Activated T-helper 2 cell treated with anti-CD3 and anti-CD28 coated beads, Interferon-gamma antibody, Interleukin-2, Interleukin-4, amounts not matched to agents 10 μg/mL and 5 μg/mL and 100 μg/mL, durations not matched to agents 14 hours and 24 hours and 36 hours (primary cell): ENCODE measurements at places on chromosomes 7 and 10. TPM values are rescaled to one million over a fixed set of nuclear protein-coding genes. Genes with fewer than 3 reads are reported as not detected.

- no peak overlapping the region for H3K4me3 ChIP-seq
- no peak for DNase-seq
- H3K27me3 ChIP-seq = no peaks in the 10 kb centered on the region
- no peak overlapping the region for H3K27ac ChIP-seq
Observed at GRCh38 chr10:72126184-72126871, 38.0 kb upstream of the SPOCK2 start.

DNA sequence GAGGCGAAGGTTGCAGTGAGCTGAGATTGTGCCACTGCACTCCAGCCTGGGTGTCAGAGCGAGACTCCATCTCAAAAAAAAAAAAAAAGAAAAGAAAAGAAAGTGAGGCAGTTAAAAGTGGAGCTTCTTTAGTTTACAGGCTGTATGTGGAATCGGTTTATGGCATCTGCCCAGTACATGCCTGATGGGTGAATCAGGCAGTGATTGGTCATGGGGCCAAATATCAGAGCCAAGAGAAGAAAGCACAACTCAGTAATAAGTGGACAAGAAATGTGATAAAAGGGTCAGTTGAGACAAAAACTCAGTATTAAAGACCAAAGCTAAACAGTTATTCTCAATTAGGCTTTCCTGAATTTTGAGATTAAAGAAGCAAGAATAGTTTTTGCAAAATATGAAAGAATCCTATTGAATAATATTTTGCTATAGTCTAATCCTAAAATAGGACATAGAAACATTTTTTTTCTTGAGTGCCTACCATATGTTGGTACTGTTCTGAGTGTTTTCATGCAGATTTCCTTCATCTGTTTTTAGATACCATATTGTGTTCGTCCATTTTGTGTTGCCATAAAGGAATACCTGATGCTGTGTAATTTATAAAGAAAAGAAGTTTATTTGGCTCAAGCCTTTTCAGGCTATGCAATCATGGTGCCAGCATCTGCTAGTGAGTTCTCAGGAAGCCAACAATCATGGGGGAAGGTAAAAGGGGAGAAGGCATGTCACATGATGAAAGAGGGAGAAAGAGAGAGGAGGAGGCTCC, 14.4 kb downstream of the CDC14C start:
- H3K36me3 ChIP-seq = no peaks in the 10 kb centered on the region
- H3K4me1 ChIP-seq = no peaks in the 10 kb centered on the region
- no peak overlapping the region for H3K4me3 ChIP-seq
- no peak overlapping the region for H3K27ac ChIP-seq

- H3K36me3 ChIP-seq = no peaks in the 10 kb centered on the region
- no peaks in the 10 kb centered on the region for H3K27me3 ChIP-seq
- DNase-seq = no peak
- H3K4me1 ChIP-seq = no peaks in the 10 kb centered on the region
- no peak overlapping the region for H3K4me3 ChIP-seq
Observed at GRCh38 chr7:118039963-118040489, 143.9 kb upstream of the LSM8 start.

DNA sequence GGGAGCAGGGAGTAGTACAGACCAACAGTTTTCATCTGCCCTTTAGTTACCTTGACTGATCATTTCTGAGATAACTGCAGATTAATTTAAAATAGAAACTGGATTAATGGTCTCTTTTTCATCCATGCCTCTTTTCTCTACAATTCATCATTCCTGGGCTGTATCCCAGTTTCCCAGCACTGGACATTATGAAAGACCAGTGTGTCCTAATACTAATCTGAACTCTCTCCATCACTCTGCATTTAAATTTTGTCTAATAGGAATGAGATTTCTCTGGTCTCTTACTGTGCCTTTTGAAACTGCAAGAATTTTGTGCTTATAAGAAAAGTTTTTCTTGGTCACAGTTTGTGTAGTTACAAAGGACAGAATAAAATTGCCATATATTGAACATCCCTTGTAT, 12.7 kb downstream of the PLEKHA8 start:
- H3K27ac ChIP-seq = no peak overlapping the region
- H3K27me3 ChIP-seq = no peaks in the 10 kb centered on the region
- H3K4me3 ChIP-seq = no peak overlapping the region
- H3K4me1 ChIP-seq = peaks cover 10% of the 10 kb centered on the region

DNA sequence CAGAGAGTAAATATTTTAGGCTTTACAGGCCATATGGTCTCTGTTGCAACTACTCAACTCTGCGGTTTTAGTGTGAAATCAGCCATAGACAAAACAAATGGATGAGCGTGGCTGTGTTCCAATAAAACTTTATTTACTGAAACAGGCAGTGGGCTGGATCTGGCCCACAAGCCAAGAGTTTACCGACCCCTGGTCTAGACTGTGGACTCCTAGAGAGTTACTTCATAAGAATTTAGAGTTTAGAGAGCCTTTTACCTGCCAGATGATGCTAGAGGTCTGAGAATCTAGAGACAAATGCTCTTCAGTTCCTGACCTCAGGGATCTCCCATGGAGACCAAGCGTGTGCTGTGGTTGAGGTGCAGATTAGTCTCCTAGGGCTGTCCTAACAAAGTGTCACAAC, 174.8 kb downstream of the PTEN start:
- no peak overlapping the region for H3K4me3 ChIP-seq
- H3K27ac ChIP-seq = no peak overlapping the region
- peaks cover 4% of the 10 kb centered on the region for H3K27me3 ChIP-seq

DNA sequence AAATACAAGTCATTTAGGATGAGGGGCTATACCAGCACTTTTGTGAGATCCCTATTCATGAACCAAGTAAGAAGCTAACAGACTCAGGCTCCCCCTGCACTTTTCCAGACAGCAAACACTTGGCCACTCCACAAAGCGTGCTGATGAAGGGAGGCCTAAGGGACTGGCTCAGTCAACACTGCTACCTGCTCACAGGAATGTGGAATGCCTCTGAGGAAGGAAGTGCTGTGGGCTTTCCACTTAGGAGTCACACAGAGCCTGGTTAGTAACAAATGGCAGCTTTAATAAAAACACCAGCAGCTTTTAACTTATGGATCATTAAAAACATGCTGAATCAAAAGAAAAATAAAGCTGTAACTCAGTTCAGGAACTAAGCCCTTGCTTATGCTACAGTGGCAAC, 15.0 kb downstream of the UROS start:
- H3K4me1 ChIP-seq = no peaks in the 10 kb centered on the region
- H3K4me3 ChIP-seq = no peak overlapping the region
- H3K27ac ChIP-seq = no peak overlapping the region
- DNase-seq = no peak
- H3K36me3 ChIP-seq = peaks cover 30% of the 10 kb centered on the region

GRCh38 chr10:70655316-70655715, 17.0 kb upstream of the ADAMTS14 start:
- no peak overlapping the region for H3K27ac ChIP-seq
- peaks cover 11% of the 10 kb centered on the region for H3K27me3 ChIP-seq
- H3K4me1 ChIP-seq = peaks cover 21% of the 10 kb centered on the region
- no peaks in the 10 kb centered on the region for H3K36me3 ChIP-seq
- DNase-seq = no peak

- DNase-seq = no peak
- H3K4me1 ChIP-seq = no peaks in the 10 kb centered on the region
- no peak overlapping the region for H3K4me3 ChIP-seq
Observed at GRCh38 chr7:147829016-147829415, 761.5 kb upstream of the C7orf33 start.

DNA sequence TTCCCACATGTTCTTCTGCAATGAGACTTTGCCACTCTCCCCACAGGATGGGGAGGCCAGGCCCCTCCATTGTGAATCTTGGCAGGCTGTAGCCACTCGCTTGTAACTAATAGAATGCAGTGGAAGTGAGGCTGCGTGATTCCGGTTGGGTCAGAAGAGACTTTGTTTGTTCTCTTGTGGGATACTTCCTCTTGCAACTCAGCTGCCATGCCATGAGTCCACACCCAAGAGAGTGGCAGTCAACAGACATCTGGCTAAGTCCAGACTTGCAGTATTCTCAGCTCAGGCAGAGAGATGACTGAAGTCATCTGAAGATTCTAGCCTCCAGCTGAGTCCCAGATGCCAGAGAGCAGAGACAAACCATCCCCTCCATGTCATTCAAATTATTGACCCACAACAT, 153.4 kb upstream of the GDF10 start:
- H3K4me3 ChIP-seq = no peak overlapping the region
- H3K4me1 ChIP-seq = peaks cover 1% of the 10 kb centered on the region
- no peak overlapping the region for H3K27ac ChIP-seq
- H3K27me3 ChIP-seq = peaks cover 20% of the 10 kb centered on the region
- no peaks in the 10 kb centered on the region for H3K36me3 ChIP-seq
- DNase-seq = no peak

DNA sequence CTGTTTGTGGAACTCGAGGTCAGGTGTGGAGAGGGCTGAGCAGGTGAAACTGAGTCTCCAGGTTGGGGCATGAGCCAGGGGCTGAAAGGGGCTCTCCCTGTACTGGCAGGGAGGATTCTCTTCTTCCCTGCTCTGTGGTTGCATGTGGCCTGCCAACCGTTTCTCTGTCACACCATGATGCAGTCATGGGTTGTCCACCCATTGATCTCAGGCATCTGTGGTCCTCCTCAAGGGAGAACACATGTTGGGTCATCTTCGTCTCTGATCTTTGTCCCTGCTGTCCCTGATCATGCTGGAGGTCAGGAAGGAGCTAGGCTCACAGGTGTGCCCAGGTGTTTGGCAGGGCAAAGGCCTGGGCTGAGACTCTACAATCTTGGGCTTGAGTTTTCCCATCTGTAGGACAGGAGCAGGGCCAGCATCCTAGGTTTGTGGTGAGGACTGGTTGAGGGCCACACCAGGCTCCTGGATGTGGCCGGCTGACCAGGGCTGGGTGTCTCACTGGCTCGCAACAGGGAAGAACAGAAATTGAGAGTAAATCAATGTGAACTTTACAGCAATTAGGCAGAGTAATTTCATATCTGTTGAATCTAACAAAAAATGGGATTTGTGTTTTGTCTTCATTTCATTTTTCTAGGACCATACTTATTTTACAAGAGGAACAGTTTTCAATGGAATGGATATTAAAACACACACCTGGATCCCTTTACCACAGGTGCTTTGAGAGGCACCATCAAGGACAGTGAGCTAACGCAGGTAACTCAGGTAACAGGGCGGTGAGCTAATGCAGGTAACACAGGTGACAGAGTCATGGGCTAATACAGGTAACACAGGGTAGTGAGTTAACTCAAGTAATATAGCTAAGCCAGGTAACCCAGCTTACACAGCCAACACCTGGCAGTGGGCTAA, 58.5 kb upstream of the IGFBP3 start:
- peaks cover 3% of the 10 kb centered on the region for H3K4me1 ChIP-seq
- no peaks in the 10 kb centered on the region for H3K36me3 ChIP-seq
- DNase-seq = no peak
- no peaks in the 10 kb centered on the region for H3K27me3 ChIP-seq

- no peak for DNase-seq
- no peaks in the 10 kb centered on the region for H3K27me3 ChIP-seq
- H3K4me3 ChIP-seq = no peak overlapping the region
- peaks cover 48% of the 10 kb centered on the region for H3K4me1 ChIP-seq
- H3K36me3 ChIP-seq = peaks cover 26% of the 10 kb centered on the region
- peak overlapping the region; percentile 35 for H3K27ac ChIP-seq
Observed at GRCh38 chr7:41869596-41869995, 166.7 kb upstream of the INHBA start.

DNA sequence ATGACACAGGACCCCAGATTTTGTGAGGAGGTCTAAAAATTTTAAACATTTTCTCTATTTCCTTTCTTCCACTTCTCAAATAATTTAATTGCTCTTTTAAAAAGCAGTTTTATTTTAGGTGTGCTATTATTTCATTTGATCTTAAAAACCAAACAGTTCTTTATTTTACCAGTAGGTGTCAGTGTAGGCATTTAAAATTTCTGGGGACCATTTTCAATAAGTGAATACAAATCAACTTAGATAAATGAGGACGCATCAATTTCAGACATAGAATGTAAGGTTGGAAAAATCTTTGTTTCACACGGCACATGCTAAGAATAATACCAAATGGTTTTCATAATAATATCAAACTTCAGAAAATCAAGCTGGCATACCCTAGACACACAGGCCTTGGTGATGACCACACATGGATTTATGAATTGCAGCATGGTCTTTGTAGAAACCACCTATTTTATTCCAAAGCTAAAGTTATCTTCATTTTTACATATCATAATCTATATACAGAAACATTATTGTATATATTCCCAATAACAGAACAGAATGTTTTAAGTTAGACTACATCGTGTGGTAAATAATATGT, 127.6 kb upstream of the SLC26A5 start:
- H3K4me3 ChIP-seq = no peak overlapping the region
- no peaks in the 10 kb centered on the region for H3K36me3 ChIP-seq
- peaks cover 8% of the 10 kb centered on the region for H3K27me3 ChIP-seq

- no peaks in the 10 kb centered on the region for H3K27me3 ChIP-seq
- H3K4me1 ChIP-seq = peaks cover 31% of the 10 kb centered on the region
- H3K4me3 ChIP-seq = no peak overlapping the region
- H3K36me3 ChIP-seq = peaks cover 63% of the 10 kb centered on the region
- H3K27ac ChIP-seq = no peak overlapping the region
Observed at GRCh38 chr10:96565774-96566173, 21.0 kb downstream of the TM9SF3 start.

- H3K36me3 ChIP-seq = peaks cover 23% of the 10 kb centered on the region
- H3K27me3 ChIP-seq = peaks cover 29% of the 10 kb centered on the region
- H3K4me1 ChIP-seq = peaks cover 52% of the 10 kb centered on the region
- peak; percentile 55 for DNase-seq
- H3K4me3 ChIP-seq = peak within 1 kb of the TSS; percentile 95
Observed at GRCh38 chr7:23470330-23471105, at the start of gene IGF2BP3. IGF2BP3 (minus strand) TSS chr7:23470491; CDS start chr7:23470110, 381 bp downstream.

GRCh38 chr7:22931011-22931410, 82.9 kb downstream of the HYCC1 start:
- H3K36me3 ChIP-seq = peaks cover 2% of the 10 kb centered on the region
- no peak for DNase-seq
- H3K27ac ChIP-seq = no peak overlapping the region
- no peak overlapping the region for H3K4me3 ChIP-seq

GRCh38 chr7:55036950-55037736, 18.3 kb downstream of the EGFR start:
- H3K36me3 ChIP-seq = no peaks in the 10 kb centered on the region
- no peak for DNase-seq
- H3K4me3 ChIP-seq = no peak overlapping the region
- H3K27me3 ChIP-seq = peaks cover 16% of the 10 kb centered on the region
- no peak overlapping the region for H3K27ac ChIP-seq

DNA sequence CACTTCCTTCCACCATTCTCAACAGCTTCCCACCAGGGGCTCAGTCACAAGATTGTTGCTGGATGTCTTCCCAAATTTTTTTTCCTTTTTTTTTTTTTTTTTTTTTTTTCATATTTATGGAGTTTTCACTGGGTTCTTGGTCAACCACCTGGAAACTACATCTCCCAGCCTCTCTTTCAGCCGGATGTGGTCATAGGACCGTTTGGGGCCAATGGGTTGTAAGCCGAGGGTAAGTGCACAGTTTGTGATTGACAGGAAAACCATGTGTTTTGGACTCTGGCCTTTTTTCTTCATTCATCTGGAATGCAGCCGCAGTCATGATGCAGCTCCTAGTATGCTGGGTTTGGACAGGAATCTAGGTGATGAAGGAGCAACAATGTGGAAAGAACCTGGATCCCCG, 337.1 kb upstream of the FOXK1 start:
- DNase-seq = no peak
- H3K27me3 ChIP-seq = no peaks in the 10 kb centered on the region
- no peaks in the 10 kb centered on the region for H3K4me1 ChIP-seq
- H3K4me3 ChIP-seq = no peak overlapping the region
- no peaks in the 10 kb centered on the region for H3K36me3 ChIP-seq

HOXA4 gene
- total RNA-seq = not detected in 2 replicates

TMEM270 gene
- not detected in 2 replicates for total RNA-seq

C10orf67 gene
- not detected in 2 replicates for total RNA-seq
